ENCODE measurements at places on chromosomes 5 and 9.

DNA sequence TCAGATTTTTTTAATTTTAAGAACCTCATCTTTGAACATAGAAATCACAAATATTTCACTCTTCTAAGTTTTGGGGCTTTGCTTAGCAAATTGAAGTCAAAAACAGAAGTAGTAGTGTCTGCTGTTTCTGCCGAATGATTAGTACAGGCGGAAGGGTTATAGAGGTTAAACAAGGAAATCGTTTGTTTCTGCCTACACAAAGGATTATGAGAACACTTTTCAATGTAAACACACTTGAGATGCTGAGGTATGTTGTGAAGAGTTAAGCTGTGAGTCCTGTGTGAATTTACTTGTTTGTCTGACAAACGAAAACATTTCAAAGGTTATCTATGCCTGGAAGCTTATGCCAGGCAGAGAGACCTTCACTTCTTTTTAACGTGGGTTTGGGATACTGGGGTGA, 224.8 kb downstream of the CETN3 start:
- no peak for DNase-seq

DNA sequence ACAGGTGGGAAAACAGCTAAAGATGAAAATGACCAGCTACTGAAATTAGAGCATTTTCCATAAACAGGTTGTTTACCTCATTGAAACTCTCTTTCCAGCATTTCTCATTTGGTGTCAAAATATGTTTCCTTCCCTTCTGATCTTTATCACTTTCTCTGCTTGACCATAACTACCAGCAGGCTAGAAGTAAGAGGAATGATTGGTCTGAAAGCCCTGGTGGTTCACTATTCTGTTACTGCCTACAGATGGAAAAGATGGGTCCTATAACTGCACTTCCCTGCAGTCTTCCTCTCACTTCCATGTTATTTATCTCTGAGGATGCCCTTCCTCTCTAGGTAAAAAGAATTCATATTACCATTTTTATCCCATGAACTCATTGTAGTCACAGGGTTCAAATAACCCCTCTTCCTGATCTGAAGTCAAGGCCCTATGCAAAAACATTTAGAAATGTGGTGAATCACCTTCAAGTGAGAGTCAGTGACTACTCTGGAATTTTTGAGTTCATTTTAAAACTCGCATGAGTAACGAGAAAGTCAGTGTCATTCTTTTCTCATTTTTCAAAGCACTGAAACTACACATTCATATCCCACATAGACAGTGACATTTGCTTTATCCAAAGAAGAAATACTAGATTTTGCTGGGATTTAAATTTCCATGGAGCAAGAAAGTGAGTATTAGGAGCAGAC, 51.7 kb downstream of the ZNF474 start:
- DNase-seq, result no peak

GRCh38 chr9:108672475-108673190, 183.2 kb downstream of the ACTL7B start:
- no peak for DNase-seq

DNA sequence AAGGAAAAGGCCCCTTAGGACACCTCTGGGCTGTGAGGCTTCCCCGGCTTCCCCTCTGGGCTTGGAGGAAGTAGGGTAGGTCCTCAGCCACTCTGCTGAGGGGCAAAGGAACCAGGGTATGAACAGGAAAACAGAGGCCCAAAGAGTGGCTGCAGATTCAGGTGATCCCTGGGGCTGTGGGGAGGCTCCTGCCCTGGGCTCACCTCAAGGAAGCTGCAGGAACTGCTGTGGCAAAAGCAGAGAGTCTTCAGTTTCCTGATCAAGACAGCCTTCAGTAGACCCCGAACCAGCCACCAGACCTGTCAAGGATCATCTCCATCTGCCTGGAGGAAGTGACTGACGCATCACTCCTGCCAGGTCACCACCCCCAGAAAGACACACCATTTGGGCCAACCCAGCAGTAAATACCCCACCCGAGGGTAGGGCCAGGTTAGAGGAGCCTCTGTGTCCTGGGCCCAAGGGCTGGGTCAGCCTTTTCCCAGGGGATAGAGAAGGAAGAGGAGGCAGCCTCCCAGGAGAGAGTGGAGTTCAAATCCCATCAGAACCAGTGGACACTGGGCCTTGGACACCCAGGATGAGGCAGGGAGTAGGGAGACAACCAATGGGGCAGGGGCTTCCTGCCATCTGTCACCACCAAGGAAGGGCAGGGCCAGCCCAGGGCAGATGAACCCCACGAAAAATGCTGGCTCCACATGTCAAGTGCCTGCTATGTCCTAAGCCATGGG, 5.8 kb upstream of the ST6GALNAC6 start:
- DNase-seq, result no peak

DNA sequence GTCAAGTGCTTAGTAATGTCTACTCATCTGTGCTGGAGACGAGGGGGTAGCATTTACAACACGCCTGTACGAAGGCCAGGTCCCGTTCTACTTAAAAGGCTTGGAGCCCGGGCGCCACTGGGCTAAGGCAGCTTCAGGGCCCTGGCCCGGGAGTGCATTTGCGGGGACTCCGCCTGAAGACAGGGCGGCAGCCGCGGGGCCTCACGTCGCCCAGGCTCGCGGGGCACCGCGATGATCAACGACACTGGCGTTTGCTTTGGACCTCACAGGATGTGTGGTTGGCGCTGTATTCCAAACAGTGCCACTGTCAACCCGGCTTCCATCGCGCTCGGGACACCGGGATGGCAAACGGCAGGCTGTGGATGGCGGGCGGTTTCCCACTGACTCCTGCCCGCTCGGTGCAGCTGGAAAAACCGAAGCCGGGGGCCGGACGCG, 1.1 kb upstream of the TENT4A start:
- peak; percentile 51 for DNase-seq

DNA sequence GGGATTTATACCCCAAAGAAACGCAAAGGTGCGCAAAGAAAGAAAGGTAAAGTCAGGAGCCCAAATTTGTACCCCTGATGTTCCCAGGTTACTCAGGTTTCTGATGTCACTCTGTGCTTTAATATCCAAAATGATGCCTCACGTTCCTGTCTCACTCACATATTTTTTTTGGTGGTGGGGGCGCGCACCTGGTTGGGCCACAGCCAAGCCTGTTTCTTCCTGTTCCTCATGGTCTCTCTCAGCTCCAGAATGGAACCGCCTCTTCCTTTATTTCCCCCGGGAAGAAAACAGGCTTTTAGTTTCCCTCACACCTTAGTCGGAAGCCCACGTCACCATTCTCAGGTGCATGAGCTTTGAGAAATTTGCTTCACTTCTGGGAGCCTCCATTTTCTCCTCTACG, 118.3 kb upstream of the BOD1 start:
- DNase-seq, result no peak

Data from neuronal stem cell (in vitro differentiated cells).